NCI-H1417 treated with DMSO at 0.1 percent for 48 hours (cell line): ENCODE measurements at places on chromosomes 1 and 21.

DNA sequence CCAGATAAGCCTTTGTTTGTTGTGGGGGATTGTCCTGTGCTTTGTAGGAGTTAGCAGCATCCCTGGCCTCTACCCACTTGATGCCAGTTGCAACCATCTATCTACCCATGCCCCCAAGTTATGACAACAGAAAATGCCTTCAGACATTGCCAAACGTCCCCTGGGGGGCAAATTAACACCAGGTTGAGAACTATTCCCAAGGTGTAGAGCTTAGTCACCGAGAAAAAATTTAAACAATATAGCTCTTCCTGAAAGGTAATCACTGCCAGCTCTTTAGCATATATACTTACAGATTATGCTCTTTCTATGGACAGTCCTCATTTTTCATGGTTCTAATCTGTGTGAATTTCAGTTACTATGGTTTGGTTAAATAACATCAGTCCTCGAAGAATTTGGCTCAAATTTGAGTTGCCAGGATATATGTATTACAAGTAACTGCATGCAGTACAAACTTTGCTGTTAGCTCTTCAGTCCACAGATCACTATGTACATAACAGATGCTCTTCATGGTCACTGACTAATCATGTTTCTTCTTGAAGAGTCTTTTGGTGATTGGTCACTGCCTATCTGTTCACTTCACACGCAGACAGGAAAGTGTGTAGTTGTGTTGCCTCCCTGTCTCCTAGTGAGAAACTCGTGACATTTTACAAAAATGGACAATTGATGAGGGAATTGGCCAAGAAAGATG is 25.2 kb downstream of the MAPKAPK2 start:
- no peak for DNase-seq

DNA sequence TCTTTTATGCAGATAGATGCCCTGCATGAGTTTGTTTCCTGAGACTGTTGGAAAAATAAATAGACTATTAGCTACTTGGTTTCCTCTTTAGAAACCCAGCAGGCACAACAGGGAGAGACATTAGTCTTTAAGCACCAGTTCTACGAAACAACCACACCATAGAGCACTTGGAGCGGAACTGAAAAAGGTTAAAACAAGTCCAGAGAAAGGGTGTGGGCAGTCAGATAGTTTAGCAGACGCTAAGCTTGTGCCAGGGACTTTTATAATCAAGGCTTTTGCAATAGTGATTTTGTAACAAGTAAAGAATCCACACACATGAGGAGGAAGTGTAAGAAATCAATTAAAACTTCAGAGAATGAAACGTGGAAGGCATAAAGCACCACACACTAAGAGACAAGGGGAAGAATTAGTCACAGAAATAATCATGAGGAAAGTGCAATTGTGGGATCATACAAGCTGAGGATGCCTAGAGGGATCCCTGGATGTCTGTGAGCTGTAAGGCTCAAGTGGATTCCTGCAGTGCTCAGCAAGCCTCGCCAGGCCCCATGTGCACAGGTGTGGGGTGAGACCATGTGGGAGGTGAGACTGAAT is 37.8 kb upstream of the TLR5 start:
- no peak for DNase-seq

DNA sequence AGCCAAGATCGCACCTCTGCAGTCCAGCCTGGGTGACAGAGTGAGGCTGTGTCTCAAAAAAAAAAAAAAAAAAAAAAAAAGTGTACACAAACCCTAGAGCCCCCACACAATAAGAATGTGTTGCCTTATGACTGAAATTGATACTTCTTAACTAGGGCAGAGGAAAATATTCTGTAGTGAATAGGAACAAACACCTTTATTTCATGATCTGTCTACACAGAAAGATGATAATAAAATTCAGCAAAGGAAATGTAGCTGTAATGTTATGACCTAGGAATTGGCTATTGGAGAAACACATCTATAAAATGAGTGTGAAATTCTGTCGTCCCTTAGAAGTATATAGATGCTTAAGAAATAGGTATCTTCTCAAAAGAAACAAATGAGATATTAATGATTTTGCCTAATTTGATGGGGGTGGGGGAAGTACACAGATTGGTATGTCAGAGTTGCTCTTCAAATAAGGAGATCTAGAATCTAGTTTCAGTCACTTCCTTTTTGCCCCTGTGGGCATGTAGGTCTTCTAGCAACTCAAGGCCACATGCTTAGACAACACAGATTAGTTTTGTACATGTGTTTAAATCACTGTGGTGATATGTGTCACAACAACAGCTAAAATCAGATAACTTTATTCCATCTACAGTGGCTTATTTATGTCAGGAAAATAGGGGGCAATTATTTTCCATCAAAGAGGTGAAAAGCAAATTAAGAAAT is 10.7 kb upstream of the GPR25 start:
- DNase-seq = no peak

GRCh38 chr21:46357335-46357604 is 33.3 kb downstream of the PCNT start:
- no peak for DNase-seq

GRCh38 chr1:53065391-53065790 is 3.4 kb downstream of the PODN start:
- DNase-seq = no peak

GRCh38 chr21:27363719-27364477 is 397.0 kb upstream of the ADAMTS5 start:
- DNase-seq = no peak

GRCh38 chr1:52970149-52970548 is 43.1 kb downstream of the SCP2 start:
- DNase-seq = no peak

GRCh38 chr1:38789498-38790169 is 69.9 kb downstream of the RRAGC start:
- no peak for DNase-seq

GRCh38 chr1:212699625-212700222 is at the start of gene BATF3:
Gene BATF3, minus strand, starts transcription at chr1:212699840. Its CDS starts 78 bp downstream, at chr1:212699762.
- no peak for DNase-seq

GRCh38 chr1:207077470-207078377 is 10.9 kb upstream of the C4BPB start:
- DNase-seq = peak; percentile 25
